Sigmoid colon (tissue), 7 donors: ENCODE measurements at places on chromosomes 2 and 18. TPM values are rescaled to one million over a fixed set of nuclear protein-coding genes. Genes with fewer than 3 reads are reported as not detected.

SCYGR4 gene
- not detected for total RNA-seq

NOL4 gene
- total RNA-seq, result 0.16 TPM

PSMA8 gene
- total RNA-seq, result not detected

SLC5A6 gene
- 14.7 TPM for total RNA-seq

DPYSL5 gene
- total RNA-seq, result 1.4 TPM

SPP2 gene
- total RNA-seq, result not detected

CRIM1 gene
- 148 TPM for total RNA-seq

C2orf72 gene
- 2.2 TPM for total RNA-seq

B3GNT7 gene
- total RNA-seq, result 3.8 TPM

ASB18 gene
- total RNA-seq, result not detected

ANKAR gene
- total RNA-seq, result 27.7 TPM

GRCh38 chr18:33652635-33653034, 74.6 kb downstream of the ASXL3 start:
- no peaks in the 10 kb centered on the region for H3K36me3 ChIP-seq
- H3K4me1 ChIP-seq, result no peaks in the 10 kb centered on the region
- DNase-seq, result no peak
- H3K4me3 ChIP-seq, result no peak overlapping the region

- H3K36me3 ChIP-seq, result no peaks in the 10 kb centered on the region
- H3K27ac ChIP-seq, result no peak overlapping the region
- DNase-seq, result no peak
- no peaks in the 10 kb centered on the region for H3K27me3 ChIP-seq
- H3K4me1 ChIP-seq, result no peaks in the 10 kb centered on the region
These were observed 59.0 kb downstream of the SDC1 start for GRCh38 chr2:20165677-20166509.

GRCh38 chr2:173750353-173750801, 214.8 kb downstream of the SP3 start:
- no peaks in the 10 kb centered on the region for H3K36me3 ChIP-seq
- no peaks in the 10 kb centered on the region for H3K4me1 ChIP-seq
- H3K27ac ChIP-seq, result no peak overlapping the region
- no peak for DNase-seq
- H3K27me3 ChIP-seq, result no peaks in the 10 kb centered on the region

GRCh38 chr18:74282755-74283554, 8.8 kb downstream of the CYB5A start:
- H3K4me3 ChIP-seq, result no peak overlapping the region
- DNase-seq, result no peak
- peaks cover 77% of the 10 kb centered on the region for H3K4me1 ChIP-seq
- H3K27me3 ChIP-seq, result no peaks in the 10 kb centered on the region

- no peak for DNase-seq
- H3K27ac ChIP-seq, result no peak overlapping the region
- H3K27me3 ChIP-seq, result no peaks in the 10 kb centered on the region
- H3K4me1 ChIP-seq, result no peaks in the 10 kb centered on the region
These were observed 597.3 kb downstream of the PLCL1 start for GRCh38 chr2:198401644-198402043.

- no peak overlapping the region for H3K4me3 ChIP-seq
- no peaks in the 10 kb centered on the region for H3K4me1 ChIP-seq
- H3K36me3 ChIP-seq, result no peaks in the 10 kb centered on the region
- no peak for DNase-seq
These were observed 26.5 kb downstream of the MDH1 start for GRCh38 chr2:63614983-63615945.

GRCh38 chr18:44821924-44822323, 141.2 kb downstream of the SETBP1 start:
- no peak for DNase-seq
- H3K4me1 ChIP-seq, result no peaks in the 10 kb centered on the region
- peak overlapping the region; percentile 3 for H3K27ac ChIP-seq

DNA sequence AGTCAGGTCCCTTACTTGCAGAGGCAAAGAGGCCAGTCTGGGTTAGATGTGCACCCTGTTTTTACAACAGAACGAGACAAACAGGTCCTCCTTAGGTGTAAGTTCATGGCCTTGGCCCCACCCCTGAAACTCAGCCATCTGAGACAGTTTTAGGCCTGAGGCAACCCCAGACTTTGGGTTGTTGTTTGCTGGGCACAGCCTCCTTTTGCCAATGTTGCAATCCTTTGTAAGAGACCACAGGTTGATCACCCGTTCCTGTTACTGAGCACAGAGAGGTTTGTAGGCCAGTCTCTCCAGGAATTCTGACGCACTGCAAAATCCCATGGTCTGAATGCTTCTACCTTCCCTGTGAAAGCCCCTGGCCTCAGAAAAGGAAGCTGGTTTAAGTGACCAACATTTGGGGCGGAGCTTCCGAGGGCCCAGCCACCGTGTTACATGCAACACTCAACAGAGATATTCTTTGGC, 15.5 kb upstream of the IL1RN start:
- no peak overlapping the region for H3K4me3 ChIP-seq
- H3K27me3 ChIP-seq, result no peaks in the 10 kb centered on the region
- DNase-seq, result no peak
- H3K4me1 ChIP-seq, result no peaks in the 10 kb centered on the region
- no peaks in the 10 kb centered on the region for H3K36me3 ChIP-seq
- no peak overlapping the region for H3K27ac ChIP-seq

DNA sequence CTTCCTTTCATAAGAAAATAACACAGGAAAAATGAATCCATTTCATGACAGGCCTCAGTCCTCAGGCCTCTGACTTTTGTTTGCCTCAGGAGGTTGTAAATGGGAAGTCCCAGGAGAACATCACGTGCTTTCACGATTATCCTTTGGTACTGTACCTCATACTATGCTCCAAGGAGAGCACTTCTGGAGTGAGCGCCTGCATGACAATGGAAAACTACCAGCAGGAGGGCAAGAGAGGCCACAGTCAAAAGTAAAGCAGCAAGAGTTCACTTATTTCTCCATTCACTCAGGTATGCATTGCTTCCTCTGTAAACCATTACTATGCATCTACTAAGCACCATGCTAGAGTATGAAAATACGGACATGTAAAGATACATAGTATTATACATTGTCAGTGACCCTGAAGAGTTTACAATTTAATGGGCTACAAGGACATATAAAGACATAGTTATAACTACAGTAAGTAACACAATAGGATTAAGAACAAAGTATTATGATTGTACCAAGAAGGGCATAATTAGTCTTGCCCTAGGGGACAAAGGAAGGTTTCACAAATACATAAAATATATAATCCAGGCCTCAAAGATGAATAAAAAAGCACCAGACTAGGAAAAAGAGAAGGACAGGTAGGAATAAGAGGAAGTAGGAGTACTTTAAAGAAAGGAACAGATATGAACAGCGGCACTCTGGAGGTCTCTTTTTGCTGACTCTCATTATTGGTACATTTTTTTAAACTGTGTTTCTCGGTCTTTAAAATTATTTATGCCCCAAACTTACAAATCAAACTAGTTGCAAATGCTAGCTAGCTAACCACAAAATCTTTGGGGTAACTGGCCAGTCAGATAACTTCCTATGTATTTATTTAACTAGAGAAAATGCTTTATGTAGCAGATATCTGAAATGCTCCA, 806.7 kb downstream of the NRXN1 start:
- no peak overlapping the region for H3K27ac ChIP-seq
- H3K27me3 ChIP-seq, result no peaks in the 10 kb centered on the region
- H3K4me3 ChIP-seq, result no peak overlapping the region
- H3K4me1 ChIP-seq, result no peaks in the 10 kb centered on the region

GRCh38 chr2:211816754-211817153, 721.8 kb downstream of the ERBB4 start:
- H3K4me3 ChIP-seq, result no peak overlapping the region
- no peaks in the 10 kb centered on the region for H3K36me3 ChIP-seq
- no peaks in the 10 kb centered on the region for H3K27me3 ChIP-seq
- no peak overlapping the region for H3K27ac ChIP-seq
- DNase-seq, result no peak

DNA sequence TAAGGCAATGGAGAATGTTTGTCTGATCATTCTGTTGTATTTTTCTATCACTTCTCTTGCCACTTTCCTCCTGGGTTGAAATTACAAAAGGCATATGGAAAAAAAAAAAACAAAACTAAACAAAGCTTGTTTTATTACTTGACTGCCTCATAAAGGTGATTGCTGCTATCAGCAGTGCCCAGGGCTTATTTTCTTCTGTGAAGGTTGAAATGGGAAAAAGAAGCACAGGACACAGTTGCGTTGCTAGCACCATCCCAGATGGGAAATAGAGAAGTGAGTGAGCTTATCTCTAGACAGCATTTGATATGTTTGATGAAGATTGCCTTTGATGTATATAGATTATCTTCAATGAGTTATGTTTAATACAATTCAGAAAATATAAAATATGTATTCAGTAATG, 633.8 kb upstream of the ZNF804A start:
- no peak overlapping the region for H3K27ac ChIP-seq
- no peak overlapping the region for H3K4me3 ChIP-seq
- H3K36me3 ChIP-seq, result no peaks in the 10 kb centered on the region
- no peaks in the 10 kb centered on the region for H3K4me1 ChIP-seq
- DNase-seq, result no peak

- H3K27me3 ChIP-seq, result no peaks in the 10 kb centered on the region
- no peaks in the 10 kb centered on the region for H3K4me1 ChIP-seq
- H3K4me3 ChIP-seq, result no peak overlapping the region
- no peak overlapping the region for H3K27ac ChIP-seq
- H3K36me3 ChIP-seq, result no peaks in the 10 kb centered on the region
These were observed 77.7 kb downstream of the TRIM43 start for GRCh38 chr2:95669441-95669991.

DNA sequence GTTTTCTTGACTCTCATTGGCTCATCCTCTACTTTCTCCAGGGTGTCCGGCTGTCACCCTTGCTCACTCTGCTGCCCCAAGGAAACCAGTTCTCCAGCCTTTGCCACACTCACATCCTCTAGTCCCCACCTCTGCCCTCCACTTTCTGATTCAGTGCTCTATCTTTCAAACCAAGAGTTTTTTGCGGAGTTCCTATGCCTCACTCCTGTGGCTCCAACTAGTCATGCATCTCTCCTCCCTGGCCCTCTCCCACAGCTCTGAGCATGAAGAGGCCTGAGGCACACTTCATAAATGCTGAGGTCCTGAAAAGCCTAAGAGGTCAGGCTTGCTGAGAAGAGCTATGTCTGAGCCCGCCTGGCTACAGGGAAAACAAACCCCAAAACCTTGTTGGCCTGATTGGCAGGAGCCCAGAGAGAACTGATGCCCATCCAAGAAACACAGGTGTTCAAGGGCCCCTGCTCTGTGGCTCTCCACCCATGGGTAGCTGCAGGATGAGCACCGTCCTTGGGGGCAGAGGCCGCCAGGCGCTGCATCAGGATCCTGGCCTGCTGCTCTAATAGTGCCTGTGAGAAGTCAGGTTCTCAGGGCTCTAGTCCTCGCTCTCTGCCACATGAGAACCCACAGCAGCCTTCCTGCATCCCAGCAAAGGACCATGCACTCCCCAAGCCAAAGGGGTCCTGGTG, 42.1 kb downstream of the HS1BP3 start:
- DNase-seq, result peak; percentile 71
- peaks cover 75% of the 10 kb centered on the region for H3K4me1 ChIP-seq
- H3K27ac ChIP-seq, result peak overlapping the region; percentile 98
- no peaks in the 10 kb centered on the region for H3K27me3 ChIP-seq

- no peak overlapping the region for H3K4me3 ChIP-seq
- no peaks in the 10 kb centered on the region for H3K27me3 ChIP-seq
- H3K27ac ChIP-seq, result no peak overlapping the region
- no peaks in the 10 kb centered on the region for H3K36me3 ChIP-seq
These were observed 16.4 kb upstream of the TMEM247 start for GRCh38 chr2:46462936-46463335.

DNA sequence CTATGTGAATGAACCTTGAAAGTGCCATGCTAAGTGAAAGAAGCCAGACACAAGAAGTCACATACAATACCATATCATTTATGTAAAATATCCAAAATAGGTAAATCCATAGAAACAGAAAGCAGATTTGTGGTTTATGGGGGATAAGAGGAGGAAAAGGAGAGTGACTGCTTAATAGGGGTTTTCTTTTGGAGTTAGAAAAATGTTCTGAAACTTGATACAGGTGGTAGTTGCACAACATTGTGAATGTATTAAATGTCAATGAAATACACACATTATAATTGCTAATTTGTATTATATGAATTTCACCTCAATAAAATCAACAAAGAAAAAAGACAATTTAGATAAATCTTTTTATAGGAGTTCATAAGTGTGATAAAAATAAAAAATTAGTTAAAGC, 37.1 kb downstream of the MEMO1 start:
- no peaks in the 10 kb centered on the region for H3K4me1 ChIP-seq
- H3K27me3 ChIP-seq, result no peaks in the 10 kb centered on the region
- no peak overlapping the region for H3K4me3 ChIP-seq
- H3K27ac ChIP-seq, result no peak overlapping the region

DNA sequence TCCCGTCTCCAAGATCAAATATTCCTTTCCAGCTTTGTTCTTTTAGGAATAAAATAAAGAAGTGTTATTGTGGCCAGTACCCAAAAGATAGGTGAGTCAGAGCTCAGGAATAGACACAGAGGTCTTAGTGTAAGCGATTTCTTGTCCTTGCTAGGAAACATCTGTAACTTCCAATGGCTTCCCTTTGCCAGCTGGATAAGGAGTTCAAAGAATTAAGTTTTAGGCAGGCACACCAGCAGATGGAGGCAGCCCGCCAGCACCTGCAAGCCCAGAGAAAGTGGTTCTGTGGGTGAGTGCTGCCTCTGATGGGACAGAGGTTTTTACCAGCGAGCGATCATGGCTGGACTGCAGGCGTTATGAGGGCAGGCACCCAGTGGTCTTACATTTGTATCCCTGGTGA, 125.4 kb downstream of the MGAT5 start:
- no peaks in the 10 kb centered on the region for H3K36me3 ChIP-seq
- H3K27ac ChIP-seq, result peak overlapping the region; percentile 45
- H3K4me3 ChIP-seq, result no peak overlapping the region
- no peak for DNase-seq
- no peaks in the 10 kb centered on the region for H3K27me3 ChIP-seq

GRCh38 chr18:21484851-21485636, 115.5 kb downstream of the ESCO1 start:
- H3K4me1 ChIP-seq, result no peaks in the 10 kb centered on the region
- H3K4me3 ChIP-seq, result no peak overlapping the region
- H3K27ac ChIP-seq, result no peak overlapping the region
- no peaks in the 10 kb centered on the region for H3K27me3 ChIP-seq

- H3K27me3 ChIP-seq, result peaks cover 4% of the 10 kb centered on the region
- no peaks in the 10 kb centered on the region for H3K36me3 ChIP-seq
- H3K4me1 ChIP-seq, result no peaks in the 10 kb centered on the region
- peak overlapping the region; percentile 67 for H3K27ac ChIP-seq
These were observed 12.2 kb downstream of the DOK1 start for GRCh38 chr2:74566754-74567085.

DNA sequence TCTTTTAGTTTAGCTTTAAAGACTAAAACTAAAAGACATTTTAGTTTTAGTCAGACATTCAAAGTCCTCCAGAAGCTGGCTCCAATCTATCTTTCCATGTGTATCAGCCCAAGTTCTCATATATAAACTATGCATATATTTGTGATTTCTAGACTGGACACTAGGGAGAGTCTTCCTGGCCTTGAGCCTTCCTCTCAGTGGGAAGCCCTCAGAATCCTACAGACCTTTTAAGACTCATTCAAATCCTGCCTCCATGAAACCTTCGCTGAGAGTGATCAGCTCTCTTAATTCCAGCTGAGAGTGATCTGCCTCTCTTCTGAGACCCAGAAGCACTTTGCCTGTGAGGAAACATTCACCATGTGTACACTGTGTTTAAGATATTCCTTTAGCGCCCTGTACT, 452.7 kb downstream of the TGIF1 start:
- no peaks in the 10 kb centered on the region for H3K36me3 ChIP-seq
- H3K4me1 ChIP-seq, result no peaks in the 10 kb centered on the region
- no peak overlapping the region for H3K27ac ChIP-seq
- no peak overlapping the region for H3K4me3 ChIP-seq
- no peaks in the 10 kb centered on the region for H3K27me3 ChIP-seq

- H3K4me1 ChIP-seq, result no peaks in the 10 kb centered on the region
- no peak for DNase-seq
- H3K27me3 ChIP-seq, result no peaks in the 10 kb centered on the region
- no peaks in the 10 kb centered on the region for H3K36me3 ChIP-seq
- H3K4me3 ChIP-seq, result no peak overlapping the region
These were observed 47.8 kb downstream of the SLC4A3 start for GRCh38 chr2:219675221-219675620.

GRCh38 chr2:45698554-45698953, 47.1 kb downstream of the PRKCE start:
- H3K36me3 ChIP-seq, result no peaks in the 10 kb centered on the region
